ENCODE measurements at places on chromosomes 4 and X.

GRCh38 chr4:43394976-43395375 lies 502.5 kb downstream of the GRXCR1 start:
- DNase-seq: no peak

GRCh38 chr4:57640391-57641100 lies 530.4 kb upstream of the IGFBP7 start:
- no peak for DNase-seq

GRCh38 chrX:87732133-87732532 lies 214.5 kb downstream of the KLHL4 start:
- no peak for DNase-seq

DNA sequence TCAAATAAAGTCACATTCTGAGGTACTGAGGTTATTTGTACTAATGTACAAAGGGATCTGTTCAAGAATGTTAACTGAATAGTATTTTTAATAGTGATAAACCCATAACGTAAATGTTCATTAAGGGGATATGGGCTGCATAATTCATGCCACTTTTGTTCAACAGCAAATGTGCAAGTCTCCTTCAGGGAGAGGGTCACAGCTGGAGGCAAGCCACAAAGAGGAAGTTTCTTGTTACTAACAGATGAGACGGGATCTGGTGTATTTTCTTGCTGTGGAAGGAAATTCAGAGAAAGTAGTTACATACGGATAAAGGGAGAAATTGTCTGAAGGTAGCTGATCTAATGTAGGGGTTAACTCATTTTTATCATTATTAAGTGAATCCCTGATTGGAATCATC lies 10.0 kb downstream of the ZFP42 start:
- no peak for DNase-seq

DNA sequence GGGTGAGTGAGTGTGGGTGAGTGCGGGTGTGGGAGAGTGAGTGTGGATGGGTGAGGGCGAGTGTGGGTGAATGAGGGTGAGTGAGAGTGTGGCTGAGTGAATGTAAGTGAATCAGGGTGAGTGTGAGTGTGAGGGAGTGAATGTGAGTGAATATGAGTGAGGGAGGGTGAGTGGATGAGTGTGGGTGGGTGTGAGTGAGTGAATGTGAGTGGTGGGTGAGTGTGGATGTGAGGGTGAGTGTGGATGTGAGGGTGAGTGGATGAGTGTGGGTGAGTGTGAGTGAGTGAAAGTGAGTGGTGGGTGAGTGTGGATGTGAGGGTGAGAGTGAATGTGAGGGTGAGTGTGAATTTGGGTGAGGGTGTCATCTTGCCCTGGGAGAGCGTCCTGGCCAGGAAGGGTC lies 67.5 kb downstream of the TRIML1 start:
- no peak for DNase-seq

DNA sequence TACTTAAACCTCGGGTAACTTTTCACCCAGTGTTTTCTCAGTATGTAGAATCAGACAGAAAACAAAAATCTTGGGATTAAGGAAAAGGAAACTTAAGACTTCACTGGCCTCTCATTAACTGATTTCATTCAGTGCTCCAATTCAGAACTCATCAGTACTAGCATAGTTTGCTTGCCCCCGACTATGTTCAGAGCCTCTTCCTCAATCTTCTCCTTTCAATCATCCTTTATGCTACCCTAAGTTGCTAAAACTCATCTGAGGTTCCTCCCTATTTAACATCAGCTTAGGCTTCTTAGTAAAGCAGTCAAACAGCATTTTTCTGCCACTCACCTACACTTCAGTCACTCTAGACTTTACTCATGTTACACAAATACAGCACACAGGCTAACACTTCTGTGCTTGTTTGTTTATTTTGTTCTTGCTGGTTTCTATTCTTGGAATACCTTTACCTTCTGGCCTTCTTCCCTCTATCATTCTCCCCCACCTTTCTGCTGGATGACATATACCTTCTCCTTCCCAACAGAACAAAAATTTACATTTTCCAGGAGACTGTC lies 163.0 kb upstream of the TLL1 start:
- no peak for DNase-seq

- DNase-seq: no peak
Measured at GRCh38 chr4:48058617-48059530, 42.3 kb downstream of the NIPAL1 start.

- no peak for DNase-seq
Measured at GRCh38 chrX:103635436-103635835, 6.7 kb downstream of the TCEAL1 start.

- no peak for DNase-seq
Measured at GRCh38 chr4:90904021-90904420, 776.8 kb downstream of the CCSER1 start.

DNA sequence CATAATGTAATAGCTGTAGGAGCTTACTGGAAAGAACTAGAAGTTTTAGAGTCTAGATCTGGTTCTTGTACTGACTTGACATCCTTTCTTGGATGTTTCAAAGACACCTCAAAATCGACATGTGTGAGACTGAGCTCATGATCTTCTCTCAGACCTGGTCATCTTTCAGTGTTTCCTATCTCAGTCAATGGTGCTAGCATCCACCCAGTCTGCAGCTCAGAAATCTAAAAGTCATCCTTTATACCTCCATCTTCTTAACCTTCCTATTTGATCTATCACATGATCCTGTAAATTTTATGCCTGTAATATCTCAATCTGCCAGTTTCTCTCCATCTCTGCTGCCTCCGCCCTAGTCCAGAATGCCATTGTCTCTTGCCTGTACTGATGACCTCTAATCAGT lies 301.9 kb upstream of the PITX2 start:
- DNase-seq: no peak

- no peak for DNase-seq
Measured at GRCh38 chrX:94454159-94454558, 780.2 kb downstream of the FAM133A start.

GRCh38 chr4:156201050-156201449 lies 247.4 kb upstream of the CTSO start:
- no peak for DNase-seq

DNA sequence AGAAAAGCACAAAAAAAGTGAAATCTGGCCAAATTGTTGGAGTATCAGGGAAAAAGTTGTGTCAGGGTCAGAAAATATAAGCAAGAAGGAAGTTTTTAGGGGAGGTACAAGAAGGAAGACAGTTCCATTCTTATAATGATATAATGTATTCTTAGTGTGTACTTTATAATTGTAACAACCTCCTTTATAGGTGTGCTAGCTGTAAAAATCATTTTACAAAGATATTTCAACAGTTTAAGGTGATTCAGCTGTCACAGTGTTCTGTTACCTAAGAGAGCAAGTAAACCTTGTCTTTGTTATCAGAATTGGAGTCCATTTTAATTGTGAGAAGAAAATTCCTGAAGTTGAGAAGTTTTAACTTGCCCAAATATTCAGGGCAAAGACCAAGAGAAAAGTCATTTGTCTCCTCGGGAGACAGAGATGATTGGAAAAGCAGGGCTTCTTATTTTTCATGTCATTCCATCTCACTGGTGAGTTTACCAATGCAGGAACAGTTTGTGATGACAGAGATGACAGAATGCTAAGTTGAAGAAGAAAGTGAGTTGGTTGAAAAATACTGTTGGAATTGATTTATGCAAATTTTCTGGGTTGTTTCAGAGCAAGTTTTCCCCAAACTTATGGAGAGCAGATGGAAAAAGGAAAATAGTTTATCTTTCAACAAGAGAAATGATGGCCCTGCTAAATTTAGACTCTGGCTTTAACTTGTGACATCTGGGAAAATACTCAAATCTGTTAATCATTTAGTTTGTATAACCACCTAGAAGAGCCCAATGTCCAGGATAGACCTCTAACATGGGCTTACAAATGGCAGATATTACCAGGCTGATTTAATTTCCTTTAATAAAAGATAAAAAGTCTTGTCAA lies 14.8 kb downstream of the INTS6L start:
- no peak for DNase-seq

DNA sequence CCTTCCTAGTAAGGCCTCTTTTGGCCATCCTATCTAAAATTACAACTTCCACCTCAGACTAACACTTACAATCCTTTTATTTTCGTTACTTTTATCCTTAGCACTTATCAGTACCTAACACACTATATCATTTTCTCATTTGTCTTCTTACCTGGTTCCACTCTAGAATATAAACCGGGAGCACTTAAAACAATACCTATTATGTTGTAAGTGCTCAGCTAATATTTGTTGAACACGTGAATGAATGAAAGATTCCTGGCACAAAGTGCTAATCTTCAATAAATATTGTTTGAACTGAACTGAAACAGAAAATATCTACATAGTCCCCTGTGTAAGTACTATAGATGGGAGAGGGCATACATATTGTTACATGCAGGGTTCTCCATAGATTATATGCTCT lies 14.4 kb downstream of the MGARP start:
- DNase-seq: no peak

DNA sequence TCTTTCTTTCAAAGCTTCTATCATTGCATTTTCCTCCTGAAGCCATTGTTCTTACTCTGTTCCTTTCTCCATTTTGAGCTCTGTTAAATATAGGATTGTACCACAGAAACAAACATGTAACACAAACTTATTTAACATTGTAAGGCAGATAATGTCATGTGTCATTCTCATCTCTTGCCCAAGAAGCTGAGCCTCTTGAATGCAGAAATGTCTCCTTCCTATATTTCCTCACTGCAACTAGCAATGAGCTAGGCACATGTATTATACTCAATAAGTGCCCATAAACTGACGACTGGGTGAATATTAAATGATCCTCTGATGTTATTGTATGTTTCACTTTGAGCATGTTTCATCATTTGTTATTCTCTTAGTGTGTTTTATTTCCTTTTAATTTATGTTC lies 56.7 kb upstream of the SLC7A11 start:
- no peak for DNase-seq

- DNase-seq: no peak
Measured at GRCh38 chr4:174192943-174193342, 90.5 kb downstream of the FBXO8 start.

Measured in cerebellar nuclear complex (tissue), 1 donor.